ENCODE measurements at places on chromosomes 7 and 10. TPM values are rescaled to one million over a fixed set of nuclear protein-coding genes. Genes with fewer than 3 reads are reported as not detected.

ACTR3C gene
- total RNA-seq: 0.07 TPM

TCERG1L gene
- not detected for total RNA-seq

TPK1 gene
- total RNA-seq: 17.7 TPM

FAM13C gene
- total RNA-seq: 0.73 TPM

PHKG1 gene
- not detected for total RNA-seq

Data from mammary microvascular endothelial cell (primary cell).